ENCODE measurements at places on chromosomes 7 and 10.

DNA sequence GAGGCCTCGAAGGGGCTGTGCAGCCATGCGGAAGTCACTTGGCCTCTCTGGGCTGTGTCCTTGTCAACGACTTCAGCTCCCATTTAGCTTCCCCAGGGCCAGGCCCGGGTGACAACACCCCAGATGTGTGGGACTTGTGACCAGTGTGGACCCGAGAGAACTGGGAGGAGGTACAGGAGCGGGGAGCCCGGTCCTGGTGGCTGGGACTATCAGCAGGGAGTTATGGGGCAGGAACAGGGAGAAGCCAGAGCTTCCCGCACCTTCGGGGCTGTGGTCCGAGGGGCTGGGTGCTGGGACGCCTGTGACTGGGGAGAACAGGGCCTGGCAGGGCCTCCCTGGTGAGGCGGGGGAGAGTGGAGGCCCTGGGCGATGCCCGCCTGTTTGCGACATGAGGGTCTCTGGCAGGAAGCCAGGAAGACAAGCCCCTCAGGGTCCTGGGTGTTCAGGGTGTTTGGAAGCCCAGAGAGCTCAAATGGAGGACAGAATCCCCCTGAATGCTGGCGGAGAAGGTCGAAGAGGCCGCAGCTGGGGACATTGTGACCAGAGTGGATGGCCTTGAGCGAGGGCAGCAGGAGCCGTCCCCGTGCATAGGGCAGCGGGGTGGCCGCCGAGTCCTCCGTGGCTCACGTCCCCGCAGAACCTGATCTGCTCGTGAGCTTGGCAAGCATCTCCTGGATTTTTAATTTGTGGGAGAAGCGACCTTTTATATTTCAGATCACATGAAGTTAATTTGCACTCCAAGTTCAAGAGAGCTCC, 30.0 kb upstream of the PSMG3 start:
- DNase-seq = no peak

- DNase-seq = no peak
These were observed 41.8 kb downstream of the NDUFB2 start for GRCh38 chr7:140738280-140738679.

- DNase-seq = no peak
These were observed 41.2 kb downstream of the PDZD8 start for GRCh38 chr10:117334066-117334465.

DNA sequence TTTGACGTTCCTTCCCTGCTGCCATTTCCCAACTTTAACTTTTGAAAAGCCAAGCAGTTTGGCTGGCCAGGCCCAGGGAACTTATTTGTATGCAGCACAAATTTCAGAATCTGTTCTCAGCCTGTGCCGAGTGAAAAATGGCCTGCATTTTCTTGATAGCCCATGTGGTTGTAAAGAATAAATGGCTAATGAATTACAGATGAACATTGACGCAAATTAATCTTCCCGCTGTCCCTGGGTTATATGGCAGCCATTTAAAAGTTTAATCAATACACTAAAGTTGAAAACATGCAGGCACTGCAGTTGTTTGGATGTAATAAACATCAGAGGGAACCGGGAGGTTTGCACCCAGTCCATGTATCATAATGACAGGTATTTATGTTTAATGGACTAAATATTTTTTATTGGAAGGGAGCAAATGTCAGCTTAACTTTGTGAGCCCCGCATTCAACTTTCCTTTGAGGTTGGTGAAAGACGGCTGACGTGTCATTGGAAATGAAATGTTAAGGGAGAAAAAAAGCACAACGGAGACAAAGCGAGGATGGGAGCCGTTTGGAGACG, 1092.4 kb downstream of the LRMDA start:
- DNase-seq = no peak

GRCh38 chr7:117146511-117146910, 176.3 kb downstream of the WNT2 start:
- DNase-seq = no peak

DNA sequence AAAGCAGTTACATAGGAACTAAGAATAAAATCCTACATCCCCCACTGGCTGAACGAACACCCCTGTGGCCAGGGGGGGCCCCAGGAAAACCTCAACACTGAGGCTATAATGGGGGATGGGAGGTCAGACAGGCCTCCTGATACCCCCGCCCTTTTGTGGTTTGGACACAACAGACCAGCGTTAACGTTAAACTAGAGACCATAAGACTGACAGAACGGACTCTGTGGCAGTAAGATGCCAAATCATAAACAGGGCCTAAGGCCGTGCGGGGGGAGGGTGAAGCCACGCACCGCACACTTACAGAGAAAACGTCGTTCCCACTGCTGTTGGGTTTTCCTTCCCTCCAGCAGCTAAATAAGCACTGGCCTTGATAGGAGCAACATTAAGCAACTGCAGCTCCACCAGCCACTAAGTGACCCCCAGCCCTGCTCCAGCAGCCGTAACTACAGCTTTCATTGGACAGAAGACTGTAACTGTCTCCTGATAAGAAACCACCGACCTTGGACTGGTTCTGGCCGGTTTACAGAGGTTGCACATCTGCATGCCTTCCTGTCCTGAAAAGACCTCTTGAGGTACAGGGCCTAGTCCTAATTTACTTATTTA, 3.4 kb upstream of the PPP2R2D start:
- no peak for DNase-seq
